ENCODE measurements at places on chromosomes 2 and 18.
A peak's percentile ranks its signal among the peaks of the same experiment; 100 is the strongest.

DNA sequence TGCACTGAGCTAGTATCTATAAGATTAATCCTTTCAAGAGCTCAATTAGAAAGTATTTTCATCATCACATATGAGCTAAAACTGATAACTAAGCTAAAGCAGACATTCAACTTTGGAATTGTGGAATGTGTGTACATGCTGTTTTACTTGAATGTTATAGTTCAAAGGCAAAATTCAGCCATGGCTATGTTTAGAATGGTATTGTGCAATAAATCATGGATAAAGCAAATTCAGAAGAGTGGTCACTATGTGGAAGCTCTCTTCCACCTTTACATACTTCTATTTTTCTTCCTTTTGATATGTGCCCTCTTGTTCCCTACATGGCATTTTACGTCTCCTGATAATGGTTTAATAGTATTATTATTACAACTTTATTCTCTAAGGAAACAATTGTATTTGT is 1366.3 kb upstream of the LRRTM1 start:
- no peak for DNase-seq

DNA sequence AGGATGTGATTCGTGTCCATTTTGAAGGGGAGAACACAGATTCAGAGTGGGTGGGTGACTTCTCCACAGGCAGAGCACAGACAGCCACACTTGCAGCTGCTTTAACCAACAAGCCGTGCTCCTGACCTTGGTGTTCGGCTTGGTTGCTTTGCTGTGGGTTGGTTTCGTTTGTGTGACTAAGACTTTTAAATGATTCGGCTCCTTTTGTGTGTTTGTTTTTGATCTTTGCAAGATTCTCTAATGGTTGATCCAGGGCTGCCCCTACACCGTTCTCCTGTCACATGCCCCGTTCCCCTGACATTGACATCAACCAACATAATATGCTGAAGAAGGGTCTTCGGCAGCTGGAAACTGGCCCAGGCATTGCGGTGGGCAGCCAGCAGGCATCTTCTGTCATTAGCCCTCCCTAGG is 95.9 kb upstream of the MBOAT2 start:
- peak; percentile 30 for DNase-seq

- no peak for DNase-seq
Measured at GRCh38 chr2:187438455-187438854, 9.6 kb downstream of the CALCRL start.

DNA sequence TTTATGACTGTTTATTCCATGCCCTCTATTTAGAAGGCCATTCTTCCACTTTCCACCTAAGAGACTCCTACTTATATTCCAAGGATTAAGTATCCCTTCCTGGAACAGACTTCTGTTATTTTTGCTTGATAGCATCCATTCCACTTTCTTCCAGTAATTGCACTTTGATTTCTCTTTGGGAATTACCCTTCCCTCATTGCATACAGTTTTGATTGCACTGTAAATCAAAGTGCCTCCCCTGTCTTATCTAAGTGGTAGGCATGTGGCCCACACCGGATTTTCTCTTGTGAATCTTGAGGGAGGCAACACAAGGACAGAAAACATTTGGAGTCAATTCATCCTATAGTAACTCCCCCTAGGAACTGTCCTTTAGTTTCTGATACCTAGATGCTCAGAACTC is 120.4 kb downstream of the PDE11A start:
- DNase-seq = no peak

- DNase-seq = peak; percentile 55
Measured at GRCh38 chr2:220033546-220033945, 406.1 kb downstream of the SLC4A3 start.

GRCh38 chr2:174662859-174663258 is 65.3 kb upstream of the WIPF1 start:
- DNase-seq = no peak

DNA sequence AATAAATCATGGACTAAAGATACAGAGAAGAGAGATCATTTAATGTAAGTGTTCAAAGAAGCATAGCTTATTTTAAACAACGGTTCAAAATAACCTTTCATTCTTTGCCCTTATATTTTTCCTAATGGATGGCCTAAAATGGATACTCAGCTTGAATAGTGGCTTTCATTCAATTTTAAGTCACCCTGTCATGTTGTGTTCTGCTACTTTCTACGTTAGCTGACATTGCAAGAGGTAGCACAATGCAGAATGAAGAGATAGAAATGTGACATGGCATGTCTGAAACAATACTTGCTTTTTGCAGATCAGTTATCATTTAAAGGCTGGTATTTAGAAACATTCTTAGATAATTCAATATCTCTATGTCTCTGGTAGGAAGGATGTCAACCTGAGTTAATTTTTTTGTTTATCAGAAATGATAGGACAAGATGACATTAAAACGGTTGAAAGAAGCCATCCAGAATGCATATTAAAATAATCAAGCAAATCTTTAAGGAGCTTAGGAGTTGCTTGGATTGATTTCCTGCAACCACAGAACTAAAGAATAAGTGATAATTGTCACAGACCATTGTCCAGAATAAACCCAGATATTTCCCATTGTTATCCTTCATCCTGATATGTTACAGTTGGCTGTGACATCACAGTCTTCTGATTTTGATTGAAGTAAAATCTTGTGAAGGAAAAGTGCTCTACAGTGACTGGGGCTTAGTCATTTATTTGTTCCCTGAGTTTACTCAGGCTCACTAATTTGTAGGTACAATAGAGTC is 41.7 kb upstream of the CAVIN2 start:
- no peak for DNase-seq

DNA sequence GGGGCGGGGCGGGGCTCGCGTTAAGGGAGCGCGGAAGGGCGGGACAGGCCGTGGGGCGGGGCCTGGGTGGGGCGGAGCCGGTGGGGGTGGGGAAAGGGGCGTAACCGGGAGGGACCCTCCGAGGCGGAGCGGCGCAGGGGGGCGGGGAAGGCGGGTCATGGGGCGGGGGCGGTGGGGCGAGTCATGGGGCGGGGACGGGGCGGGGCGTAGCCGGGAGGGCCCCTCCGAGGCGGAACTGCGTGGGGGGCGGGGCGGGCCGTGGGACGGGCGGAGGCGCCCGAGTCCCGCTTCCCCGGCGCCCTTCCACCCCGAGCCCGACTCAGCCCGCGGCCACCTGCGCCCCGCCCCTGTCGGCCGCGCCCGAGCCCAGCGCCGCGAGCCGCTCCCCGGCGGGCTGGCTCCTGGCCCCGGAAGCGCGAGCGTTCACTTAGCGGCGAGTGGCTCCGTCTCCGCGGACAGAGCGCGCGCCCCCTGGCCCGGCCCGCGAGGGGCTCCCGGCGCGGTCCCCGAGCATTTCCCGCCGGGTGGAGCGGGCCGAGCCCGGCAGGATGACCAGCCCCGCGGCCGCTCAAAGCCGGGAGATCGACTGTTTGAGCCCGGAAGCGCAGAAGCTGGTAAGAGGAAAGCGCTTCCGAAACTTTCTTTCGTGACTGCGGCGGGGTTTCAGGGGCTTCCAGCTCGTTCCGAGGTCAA is 64.7 kb downstream of the LRRFIP1 start:
- DNase-seq = peak; percentile 77

DNA sequence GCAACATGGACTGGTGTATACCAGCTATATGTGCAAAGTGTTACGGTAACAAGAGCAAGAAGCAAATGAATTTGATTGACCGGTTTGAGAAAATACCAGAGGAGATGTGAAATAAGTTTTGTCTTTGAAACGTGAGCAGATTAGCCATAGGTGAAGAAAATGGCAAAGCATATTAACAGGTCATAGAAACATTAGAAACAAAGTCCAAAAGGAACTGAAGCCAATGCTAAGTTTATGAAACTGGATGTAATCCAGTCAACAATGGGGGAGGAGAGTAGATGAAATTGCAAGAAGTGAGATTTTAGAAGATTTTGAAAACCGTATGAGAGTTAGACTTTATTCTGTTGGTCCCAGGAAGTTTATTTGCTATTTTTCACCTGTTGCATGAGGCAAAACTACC is 1315.4 kb upstream of the CHAC2 start:
- DNase-seq = no peak

- DNase-seq = no peak
Measured at GRCh38 chr2:239321596-239322415, 79.0 kb downstream of the HDAC4 start.

GRCh38 chr2:25297738-25298137 is 44.0 kb downstream of the DNMT3A start:
- no peak for DNase-seq

- DNase-seq = peak; percentile 51
Measured at GRCh38 chr18:26442126-26442525, 106.2 kb downstream of the KCTD1 start.

- no peak for DNase-seq
Measured at GRCh38 chr18:76274468-76275289, 220.4 kb downstream of the ZNF516 start.

DNA sequence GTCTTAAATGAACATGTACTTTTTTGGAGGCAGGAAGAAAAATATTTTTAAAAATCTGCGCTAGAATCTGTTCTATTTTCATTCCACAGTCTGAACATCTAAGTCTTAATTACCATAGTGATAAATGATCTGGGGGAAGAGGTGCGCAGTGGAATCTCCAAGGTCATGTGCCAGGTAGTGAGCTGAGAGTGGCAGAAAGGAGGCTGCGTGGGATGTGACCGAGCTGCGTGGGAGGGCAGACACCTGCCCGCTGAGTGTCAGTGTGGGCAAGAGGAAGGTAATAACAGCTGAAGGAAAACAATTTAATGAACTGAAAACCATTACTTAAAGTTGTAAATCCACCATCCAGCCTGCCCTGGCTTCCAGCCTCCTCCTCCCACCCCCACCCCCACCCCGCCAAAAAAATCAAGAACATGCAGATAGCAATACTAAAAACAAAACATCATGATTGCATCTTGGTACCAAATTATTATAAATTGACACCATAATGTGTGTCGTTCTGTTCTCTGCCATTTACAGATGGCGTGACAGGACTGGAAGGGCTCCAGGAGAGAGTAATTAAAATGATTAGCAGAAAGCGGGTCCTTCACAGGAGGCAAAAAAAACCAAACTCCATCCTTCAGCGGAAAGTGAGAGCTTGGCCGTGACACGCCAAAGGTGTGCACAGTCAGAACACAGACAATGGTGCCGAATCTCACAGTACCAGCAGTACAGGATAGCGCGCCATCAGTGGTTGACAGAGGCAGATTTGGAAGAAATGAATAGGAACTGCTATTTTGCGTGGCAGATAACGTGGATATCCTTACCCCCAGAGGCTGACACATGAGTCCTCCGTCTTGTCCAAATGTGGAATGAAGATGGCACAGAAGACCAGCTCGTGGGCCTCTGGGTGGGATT is 11.4 kb upstream of the DTNB start:
- DNase-seq = no peak

- peak; percentile 81 for DNase-seq
Measured at GRCh38 chr2:69291004-69291650, 95.9 kb downstream of the GFPT1 start.

DNA sequence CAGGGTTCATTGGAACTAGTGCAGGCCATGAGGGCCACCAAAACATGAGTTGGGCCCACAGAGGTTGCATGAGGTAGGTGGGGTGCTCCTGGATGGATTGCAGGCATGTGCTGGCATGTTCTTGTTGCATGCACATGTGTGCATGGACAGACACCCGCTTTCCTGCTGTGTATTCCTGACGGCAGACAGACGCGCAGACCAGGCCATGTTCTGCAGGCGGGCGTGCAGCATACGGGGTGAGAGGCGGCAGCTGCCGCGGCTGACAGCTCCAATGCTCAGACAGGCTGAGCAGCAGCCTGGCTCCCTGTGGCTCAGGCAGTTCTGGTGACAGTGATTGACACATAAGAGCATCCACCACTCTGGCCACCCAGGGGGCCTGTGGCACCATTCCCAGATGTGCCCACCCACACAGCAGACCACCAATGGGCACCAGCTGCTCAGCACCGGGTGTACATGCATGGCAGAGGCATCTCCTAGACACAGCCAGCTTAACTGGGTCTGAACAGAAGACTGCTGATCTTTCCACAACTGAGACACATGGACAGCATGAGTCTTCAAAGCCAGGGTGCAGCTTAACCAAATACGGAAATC is 21.2 kb downstream of the HS1BP3 start:
- no peak for DNase-seq

- DNase-seq = peak; percentile 65
Measured at GRCh38 chr2:85132834-85133637, at the start of gene TCF7L1. TCF7L1 (plus strand) TSS chr2:85133392; CDS start chr2:85133685, 293 bp downstream.

DNA sequence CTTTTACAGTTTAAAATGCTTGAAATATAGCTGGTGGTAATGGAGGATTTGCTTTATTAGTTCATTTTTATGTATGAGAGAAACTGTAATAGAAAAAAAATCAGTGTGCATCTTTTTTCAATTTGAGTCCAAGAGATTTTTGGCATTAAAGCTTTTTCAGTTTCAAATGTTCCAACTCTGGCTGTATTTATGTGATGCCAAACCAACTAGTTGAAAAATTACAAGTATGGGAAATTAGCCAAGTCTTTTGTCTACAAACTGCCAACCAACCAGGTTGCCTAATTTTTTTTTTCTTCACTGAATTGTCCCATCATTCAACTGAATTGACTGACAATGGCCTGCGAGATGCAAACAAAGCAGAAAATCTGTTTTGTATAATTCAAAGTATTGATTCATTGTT is 95.7 kb downstream of the ICOS start:
- DNase-seq = no peak

- no peak for DNase-seq
Measured at GRCh38 chr2:33636001-33636400, 36.9 kb upstream of the FAM98A start.

GRCh38 chr2:191180713-191181112 is 29.9 kb upstream of the STAT4 start:
- peak; percentile 73 for DNase-seq

- DNase-seq = no peak
Measured at GRCh38 chr18:7846335-7846734, 279.2 kb downstream of the PTPRM start.

- DNase-seq = no peak
Measured at GRCh38 chr2:43136011-43136799, 90.2 kb downstream of the ZFP36L2 start.

DNA sequence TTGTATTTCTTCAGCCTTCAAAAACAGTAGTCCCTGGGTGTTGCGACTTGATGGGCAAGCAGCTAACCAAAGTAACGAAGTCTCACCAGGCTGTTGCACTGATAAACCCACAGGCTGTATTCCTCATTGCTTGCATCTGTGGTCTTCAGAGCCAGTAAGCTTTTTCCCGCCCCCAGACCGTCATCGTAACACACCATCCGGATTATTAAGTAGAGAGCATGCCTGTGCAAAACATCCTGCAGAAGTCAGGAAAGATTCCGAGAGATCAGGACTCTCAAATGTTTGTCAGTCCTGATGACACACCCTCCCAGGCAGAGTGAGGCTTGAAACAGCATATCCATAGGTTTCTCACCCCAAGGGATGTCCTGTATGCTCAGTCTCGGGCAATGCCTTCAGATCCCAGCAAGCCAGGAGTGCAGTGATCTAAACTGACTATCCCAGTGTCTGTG is 15.9 kb downstream of the ITGB1BP1 start:
- DNase-seq = peak; percentile 49

- peak; percentile 27 for DNase-seq
Measured at GRCh38 chr2:32671885-32672533, 44.2 kb downstream of the TTC27 start.

GRCh38 chr2:191488135-191488534 is 189.8 kb upstream of the NABP1 start:
- DNase-seq = no peak

DNA sequence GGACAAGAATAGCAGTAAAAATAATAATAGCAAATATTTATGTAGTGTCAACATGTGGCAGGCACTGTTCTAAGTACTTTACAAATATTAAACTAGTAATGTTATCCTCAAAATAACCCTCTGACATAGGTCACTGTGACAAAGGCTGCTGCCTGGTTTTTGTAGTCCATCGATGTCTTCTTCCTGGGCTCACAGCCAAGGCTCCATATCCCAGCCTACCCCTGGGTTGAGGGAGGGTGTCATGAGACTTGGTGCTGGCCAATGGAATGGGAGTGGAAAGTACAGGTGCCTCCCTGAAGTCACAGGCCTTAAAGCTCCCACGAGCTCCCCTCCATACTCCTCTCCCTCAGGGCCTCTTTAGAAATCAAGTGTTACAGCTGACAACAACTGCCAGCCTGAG is 159.3 kb downstream of the CYRIA start:
- no peak for DNase-seq

Data from fibroblast of mammary gland (primary cell).